ENCODE measurements at places on chromosomes 4 and X.

- DNase-seq, result no peak
These were observed 30.1 kb upstream of the SPARCL1 start for GRCh38 chr4:87559090-87559837.

DNA sequence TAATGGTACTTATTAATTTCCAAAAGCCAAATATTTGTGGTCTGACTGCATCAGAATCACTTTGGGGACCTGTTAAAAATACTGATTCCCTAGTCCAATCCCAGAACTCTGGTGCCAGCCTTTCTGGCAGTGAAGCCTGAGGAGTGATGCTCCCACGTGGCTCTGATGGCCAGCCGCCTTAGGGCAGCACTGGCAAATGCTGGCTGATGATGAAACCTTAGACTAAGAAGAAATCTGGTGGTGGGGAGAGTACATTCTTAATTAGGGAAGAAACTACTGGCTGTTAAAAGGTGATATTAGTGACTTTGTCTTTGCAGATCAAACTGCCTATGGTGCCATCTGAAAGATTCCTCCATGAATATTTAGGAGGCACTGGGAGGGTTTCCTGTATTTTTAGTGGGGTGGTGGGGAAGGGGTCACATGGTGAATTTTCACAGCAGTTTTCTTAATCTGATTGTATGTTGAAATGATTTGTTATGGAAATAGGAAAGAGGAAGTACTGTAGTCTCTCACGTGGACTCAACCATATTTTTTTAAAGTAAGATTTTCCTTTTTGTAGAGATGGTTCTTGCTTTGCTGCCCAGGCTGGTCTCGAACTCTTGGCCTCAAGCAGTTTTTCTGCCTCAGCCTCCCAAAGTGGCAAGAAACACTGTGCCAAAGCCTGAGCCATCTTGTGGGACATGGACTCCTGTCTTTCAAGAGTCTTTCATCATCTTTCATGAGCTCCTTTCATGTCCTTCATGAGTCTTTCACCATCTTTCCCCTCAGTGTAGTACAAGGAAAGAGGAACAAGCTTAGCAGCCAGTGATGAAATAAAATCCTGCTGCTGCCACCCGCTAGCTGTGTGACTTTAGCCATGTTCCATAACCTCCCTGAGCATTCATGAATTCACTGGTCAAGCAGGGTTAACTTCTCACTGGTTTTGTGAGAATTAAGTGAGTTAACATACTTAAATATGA is 90.8 kb downstream of the ZNF330 start:
- no peak for DNase-seq

DNA sequence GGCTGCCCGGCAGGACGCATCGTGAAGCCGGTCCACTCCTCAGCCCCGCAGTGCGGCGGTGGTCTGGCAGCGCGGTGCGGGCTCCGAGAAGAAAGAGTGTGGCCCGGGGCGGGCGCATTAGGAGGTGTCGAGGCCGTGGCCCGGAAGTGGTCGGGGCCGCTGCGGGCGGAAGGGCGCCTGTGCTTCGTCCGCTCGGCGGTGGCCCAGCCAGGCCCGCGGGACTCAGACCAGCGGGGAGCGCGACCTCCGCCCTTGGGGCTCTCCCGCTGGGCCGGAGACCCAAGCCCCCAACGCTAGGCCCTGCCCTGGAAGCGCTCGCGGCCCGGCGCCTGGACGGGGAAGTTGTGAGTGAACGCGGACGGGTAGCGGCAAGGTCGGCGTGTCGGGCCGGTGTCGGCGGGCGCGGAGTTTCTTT is 60.0 kb downstream of the HS3ST1 start:
- no peak for DNase-seq

DNA sequence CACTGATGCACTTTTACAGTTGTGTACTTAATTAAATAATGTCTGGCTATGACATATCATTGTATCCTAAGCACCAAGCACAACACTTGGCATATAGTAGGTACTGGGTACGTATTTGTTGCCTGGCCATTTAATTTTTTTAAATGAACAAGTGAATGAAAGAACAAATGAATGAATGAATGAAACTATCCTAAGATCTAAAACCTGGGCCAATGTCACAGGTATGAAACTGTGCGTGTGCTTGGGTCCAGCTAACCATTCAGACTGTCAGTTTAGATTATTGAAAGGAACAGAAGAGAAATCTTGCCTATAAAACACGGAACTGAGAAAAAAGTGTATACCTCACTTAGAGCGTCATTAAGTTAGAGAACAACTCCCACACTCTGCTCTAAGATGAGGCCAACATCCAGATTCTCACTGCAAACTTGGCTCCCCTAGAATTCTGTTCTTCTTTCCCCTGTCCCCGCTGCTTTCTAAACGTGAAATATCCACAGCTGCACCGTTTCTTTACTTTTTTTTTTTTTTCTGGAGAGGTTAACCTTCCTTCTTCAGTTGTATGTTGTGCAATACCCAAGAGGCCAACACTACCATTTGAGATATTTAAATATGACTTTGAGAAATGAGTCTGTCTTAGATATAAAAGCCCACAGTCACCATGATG is 17.3 kb upstream of the SEL1L3 start:
- DNase-seq, result no peak

- no peak for DNase-seq
These were observed 80.2 kb upstream of the SORBS2 start for GRCh38 chr4:185892165-185892564.

GRCh38 chr4:181830404-181831035 is 412.7 kb upstream of the TENM3 start:
- no peak for DNase-seq

DNA sequence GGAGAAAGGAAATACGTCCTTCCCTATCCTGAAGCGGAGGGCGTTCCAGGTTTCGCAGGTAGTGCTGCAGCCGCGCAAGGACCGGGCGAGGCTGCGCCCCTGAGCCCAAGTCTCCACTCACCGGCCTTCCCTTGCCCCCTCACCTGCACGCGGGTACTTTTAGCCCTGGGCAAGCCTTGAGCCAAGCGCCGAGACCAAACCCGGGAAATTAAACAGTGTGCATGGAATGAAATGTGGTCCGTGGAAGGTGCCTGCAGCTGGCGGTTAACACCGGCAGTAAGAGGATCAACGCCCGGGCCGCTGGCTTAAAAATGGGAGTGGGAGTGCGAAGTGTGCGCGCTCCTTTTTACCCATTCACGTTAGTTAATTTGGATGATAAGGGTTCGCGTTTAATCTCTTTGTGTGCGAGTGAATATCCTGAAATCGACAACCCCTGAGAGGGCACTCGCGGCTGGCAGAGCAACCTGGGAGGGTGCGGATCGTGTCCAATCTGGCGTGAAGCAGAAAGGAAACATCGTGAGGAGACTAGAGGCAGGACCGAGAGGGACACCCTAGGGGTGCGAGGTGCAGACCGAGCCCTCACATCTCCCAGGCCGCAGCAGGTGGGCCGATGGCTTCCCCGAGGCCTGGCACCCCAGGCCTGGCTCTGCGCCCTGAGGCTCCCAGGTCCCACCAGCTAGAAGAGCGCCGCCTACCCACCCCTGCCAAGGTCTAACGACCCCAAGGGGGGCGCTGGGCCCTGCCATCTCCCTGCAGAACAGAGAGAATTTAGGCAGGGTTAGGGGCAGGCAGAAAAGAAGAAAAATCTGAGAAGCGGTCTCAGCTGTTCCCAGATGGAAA is 2.0 kb upstream of the HELT start:
- DNase-seq, result no peak

DNA sequence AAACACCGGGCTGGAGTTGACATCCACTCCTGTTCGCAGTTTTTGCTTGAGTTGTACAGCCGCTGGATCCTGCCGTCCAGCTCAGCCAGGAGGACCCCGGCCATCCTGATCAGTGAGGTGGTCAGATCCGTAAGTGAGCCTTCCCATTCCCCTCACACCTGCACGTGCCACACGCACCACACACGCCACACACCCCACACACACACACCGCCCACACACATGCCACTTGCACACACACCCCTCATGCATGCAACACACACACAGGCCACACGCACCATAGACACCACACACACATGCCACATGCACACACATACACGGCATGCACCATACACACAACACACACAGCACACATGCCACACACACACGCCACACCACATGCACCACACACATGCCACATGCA is 20.1 kb upstream of the MSANTD1 start:
- DNase-seq, result no peak

GRCh38 chr4:12447451-12447850 is 1018.8 kb upstream of the HS3ST1 start:
- no peak for DNase-seq

DNA sequence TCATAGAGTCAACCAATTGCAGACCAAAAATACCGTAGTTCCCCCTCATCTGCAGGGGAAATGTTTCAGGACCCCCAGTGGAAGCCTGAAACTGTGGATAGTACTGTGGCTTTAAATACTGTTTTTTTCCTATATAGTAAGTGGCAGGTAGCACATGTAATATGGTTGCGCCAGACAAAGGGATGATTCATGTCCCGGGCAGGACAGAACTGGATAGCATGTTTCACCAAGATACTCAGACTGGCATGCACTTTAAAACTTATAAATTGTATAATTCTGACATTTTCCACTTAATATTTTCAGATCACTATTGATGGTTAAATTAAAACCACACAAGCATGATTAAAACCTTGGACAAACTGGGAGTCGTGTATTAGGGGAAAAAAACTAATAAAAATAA is 276.3 kb upstream of the AGA start:
- DNase-seq, result no peak

DNA sequence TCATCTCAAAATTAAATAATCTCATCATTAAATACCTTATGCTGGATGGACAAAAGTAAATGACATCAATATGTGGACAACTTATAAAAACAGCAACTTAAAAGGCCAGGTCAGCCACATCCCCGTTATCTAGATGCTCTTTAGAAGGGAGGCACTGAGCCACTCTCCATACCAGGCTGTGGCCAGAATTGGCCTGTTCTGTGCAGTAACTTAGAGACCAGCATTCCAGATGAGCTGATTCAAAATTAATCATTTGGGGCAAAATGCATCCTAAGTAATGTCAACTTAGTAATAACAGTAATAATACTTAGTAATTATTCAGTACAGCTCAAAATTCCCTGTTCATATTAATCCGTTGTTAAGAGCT is 373.6 kb downstream of the FBXW7 start:
- no peak for DNase-seq

- DNase-seq, result peak; percentile 1
These were observed 30.2 kb upstream of the NKX6-1 start for GRCh38 chr4:84529169-84529751.

- DNase-seq, result no peak
These were observed 935.7 kb downstream of the RAPGEF2 start for GRCh38 chr4:160038615-160039014.

DNA sequence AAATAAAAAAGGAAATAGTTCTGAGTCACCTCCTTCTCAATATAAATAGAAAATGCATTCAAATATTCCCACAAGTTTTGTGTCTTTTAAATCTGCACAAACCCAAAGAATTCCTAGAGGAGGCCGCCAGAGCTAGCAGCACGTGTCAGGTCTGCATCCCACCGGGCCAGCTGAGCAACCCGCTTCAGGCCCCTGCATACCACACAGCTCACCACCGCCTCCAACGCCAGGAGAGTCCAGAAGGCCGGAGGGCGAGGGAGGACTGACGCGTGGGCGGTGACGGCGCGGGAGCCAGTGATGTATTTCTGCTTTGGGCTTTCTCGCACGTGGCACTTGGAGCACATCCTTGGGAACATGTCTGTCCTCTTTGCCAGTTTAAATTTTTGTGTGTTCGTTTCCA is 61.9 kb upstream of the CLDN34 start:
- DNase-seq, result no peak

GRCh38 chrX:44947995-44948394 is 75.0 kb downstream of the KDM6A start:
- no peak for DNase-seq

- peak; percentile 3 for DNase-seq
These were observed 85.4 kb upstream of the GBA3 start for GRCh38 chr4:22607382-22607781.

GRCh38 chr4:152605031-152605430 is 69.1 kb upstream of the FBXW7 start:
- DNase-seq, result no peak

GRCh38 chrX:40104985-40105834 is 7.5 kb upstream of the BCOR start:
- no peak for DNase-seq

DNA sequence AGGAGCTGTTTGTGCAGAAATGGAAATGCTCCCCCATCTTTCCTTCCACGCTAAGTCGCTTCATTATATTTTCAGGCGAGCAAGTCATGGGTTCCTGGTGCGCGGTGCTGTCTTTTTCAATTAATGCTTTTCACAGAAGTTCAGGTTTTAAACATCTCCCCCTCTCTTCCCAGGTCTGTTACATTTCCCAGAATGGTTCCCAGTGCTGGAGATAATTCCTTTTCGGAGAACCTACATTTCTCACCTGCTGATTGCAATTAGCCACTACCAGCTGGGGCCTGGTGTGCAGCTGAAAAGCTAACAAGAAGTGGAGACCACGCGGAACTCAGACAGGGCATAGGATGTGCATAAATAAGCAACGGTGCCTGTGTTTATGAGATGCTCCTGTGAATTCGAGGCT is 217.8 kb downstream of the MID1IP1 start:
- no peak for DNase-seq

- no peak for DNase-seq
These were observed 301.2 kb downstream of the MAPK10 start for GRCh38 chr4:86058621-86059020.

GRCh38 chr4:18454349-18454748 is 432.8 kb upstream of the LCORL start:
- no peak for DNase-seq

DNA sequence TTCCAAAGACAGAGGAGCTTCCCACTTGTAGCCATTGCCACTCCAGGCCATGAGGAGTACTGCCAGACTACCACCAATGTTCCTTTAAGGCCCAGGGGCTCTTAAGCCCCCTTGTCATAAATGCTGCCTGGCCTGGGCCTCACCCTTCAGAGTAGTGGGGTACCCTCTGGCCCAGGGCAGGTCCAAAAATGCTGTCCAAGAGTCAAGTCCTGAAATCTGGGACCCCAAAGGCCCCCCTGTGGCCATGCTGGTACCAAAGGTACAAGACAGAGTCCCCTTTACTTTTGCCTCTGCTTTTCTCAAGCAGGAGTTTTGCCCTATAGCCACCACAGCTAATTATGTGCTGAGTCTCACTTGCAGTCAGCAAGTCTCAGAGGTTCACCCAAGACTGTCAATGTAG is 16.4 kb downstream of the RAB33B start:
- DNase-seq, result no peak

GRCh38 chr4:15077969-15078368 is 75.7 kb downstream of the CPEB2 start:
- no peak for DNase-seq

DNA sequence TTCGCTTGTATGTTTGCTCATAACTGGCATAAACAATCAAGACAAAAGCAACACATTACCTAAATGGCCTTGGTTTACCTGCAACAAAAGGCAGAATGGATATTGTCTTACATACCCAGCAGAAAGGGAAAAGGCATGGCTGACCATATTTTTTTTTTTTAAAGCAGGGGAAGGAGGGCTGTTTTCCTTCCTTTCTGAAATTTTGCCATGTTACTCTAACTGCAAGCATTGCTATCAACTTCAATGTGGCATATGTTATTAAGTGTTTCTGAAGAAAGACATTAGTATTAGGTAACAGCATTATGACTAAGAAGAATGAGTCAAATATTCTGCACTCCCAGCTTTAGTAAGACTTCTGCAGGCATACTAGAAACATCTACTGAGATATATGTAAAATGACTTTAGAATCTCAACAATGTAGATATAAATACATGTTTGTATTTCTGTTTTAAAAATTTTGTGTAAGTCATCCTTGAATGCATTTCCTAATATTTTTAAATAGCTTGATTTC is 512.6 kb upstream of the FAM241A start:
- DNase-seq, result no peak

- DNase-seq, result no peak
These were observed 28.4 kb upstream of the MAPK10 start for GRCh38 chr4:86388252-86388651.

GRCh38 chrX:46407036-46407752 is 138.0 kb downstream of the ZNF674 start:
- DNase-seq, result no peak

Measured in HFF-Myc (cell line).